ENCODE measurements at places on chromosomes 1 and 21.
A peak's percentile ranks its signal among the peaks of the same experiment; 100 is the strongest.

DNA sequence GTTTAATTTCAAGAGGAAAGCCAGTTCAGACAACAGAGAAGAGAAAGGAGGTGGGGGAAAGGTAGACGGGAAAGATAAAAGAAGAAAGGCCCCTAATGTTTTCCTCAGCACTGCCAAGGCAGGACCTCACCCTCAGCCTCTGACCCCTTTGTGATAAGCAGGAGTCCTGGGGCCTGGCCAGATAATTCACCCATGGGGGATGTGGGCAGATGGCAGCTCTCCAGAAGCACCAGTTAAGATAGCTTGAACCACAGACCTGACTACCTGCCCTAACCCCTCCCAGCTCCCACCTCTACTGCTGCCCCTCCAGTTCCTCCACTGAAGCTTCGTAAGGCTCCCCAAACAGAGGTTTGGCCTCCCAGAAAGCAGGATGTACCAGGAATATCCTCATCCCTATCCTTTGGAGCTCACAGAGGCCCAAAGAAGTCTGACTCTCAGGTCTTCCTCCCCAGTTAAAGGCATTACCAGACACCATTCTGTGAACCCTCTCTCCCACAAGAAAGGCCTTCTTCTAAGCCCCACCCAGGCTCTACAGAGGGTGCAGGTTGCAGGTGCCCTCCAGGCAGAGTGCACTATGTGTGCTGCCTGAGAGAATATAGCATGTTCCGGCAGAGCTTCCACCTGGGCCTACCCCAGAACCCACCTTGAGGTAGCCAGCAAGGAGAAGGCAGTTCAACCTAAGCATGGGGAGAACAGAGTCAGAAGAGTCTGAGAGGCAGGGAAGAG is 9.2 kb upstream of the SNAPIN start:
- H3K27me3 ChIP-seq = no peaks in the 10 kb centered on the region
- DNase-seq = peak; percentile 43
- H3K4me3 ChIP-seq = no peak overlapping the region
- peaks cover 34% of the 10 kb centered on the region for H3K36me3 ChIP-seq

- no peak overlapping the region for H3K4me3 ChIP-seq
- DNase-seq = no peak
- H3K36me3 ChIP-seq = no peaks in the 10 kb centered on the region
- no peak overlapping the region for H3K27ac ChIP-seq
- H3K4me1 ChIP-seq = no peaks in the 10 kb centered on the region
Measured at GRCh38 chr1:29365906-29366670, 129.8 kb downstream of the PTPRU start.

DNA sequence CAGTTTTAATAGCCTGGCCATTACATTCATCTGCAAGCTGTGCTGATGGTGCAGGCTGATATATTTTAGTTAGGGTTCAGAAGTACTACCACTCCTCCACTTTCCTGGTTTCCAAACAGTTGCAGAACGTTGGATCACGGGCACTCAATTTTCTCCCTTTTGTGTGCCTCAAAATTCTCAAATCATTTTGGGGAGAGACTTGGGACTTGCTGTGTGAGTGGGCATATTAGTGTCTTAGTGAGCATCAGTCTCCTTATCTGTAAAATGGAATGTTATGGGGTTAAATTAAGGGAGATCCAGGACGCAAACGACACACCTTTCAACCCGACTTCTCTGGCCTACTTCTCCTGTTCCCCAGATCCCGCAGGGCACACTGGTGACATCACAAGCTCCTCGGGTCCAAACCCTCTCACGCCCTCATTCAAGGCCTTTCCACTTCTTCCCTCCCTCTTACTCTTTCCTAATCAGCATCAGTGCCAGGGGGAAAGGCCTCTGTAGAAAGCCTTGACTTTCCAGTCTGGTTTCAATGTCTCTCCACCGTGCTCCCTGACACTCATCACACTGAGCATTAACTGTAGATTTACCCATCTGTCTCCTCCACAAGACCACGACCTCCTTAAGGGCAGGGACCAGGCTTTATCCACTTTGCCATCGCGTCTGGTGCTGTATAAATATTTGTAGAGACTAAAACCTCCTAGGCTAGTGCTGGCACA is 1.2 kb downstream of the PIGP start:
- H3K4me1 ChIP-seq = peaks cover 34% of the 10 kb centered on the region
- DNase-seq = no peak
- H3K27me3 ChIP-seq = no peaks in the 10 kb centered on the region
- H3K4me3 ChIP-seq = peak overlapping the region; percentile 66
- peaks cover 24% of the 10 kb centered on the region for H3K36me3 ChIP-seq
- peak overlapping the region; percentile 90 for H3K27ac ChIP-seq

- H3K4me3 ChIP-seq = no peak overlapping the region
- no peaks in the 10 kb centered on the region for H3K27me3 ChIP-seq
- H3K36me3 ChIP-seq = no peaks in the 10 kb centered on the region
- no peak for DNase-seq
Measured at GRCh38 chr1:234553240-234554188, 56.5 kb downstream of the IRF2BP2 start.

- no peaks in the 10 kb centered on the region for H3K27me3 ChIP-seq
- no peak overlapping the region for H3K27ac ChIP-seq
- peaks cover 38% of the 10 kb centered on the region for H3K4me1 ChIP-seq
- peaks cover 27% of the 10 kb centered on the region for H3K36me3 ChIP-seq
- no peak for DNase-seq
Measured at GRCh38 chr21:37445228-37445627, 78.7 kb downstream of the DYRK1A start.

- no peak overlapping the region for H3K4me3 ChIP-seq
- H3K27ac ChIP-seq = peak overlapping the region; percentile 58
- H3K27me3 ChIP-seq = peaks cover 10% of the 10 kb centered on the region
Measured at GRCh38 chr1:165629848-165630628, 996 bp upstream of the MGST3 start.

DNA sequence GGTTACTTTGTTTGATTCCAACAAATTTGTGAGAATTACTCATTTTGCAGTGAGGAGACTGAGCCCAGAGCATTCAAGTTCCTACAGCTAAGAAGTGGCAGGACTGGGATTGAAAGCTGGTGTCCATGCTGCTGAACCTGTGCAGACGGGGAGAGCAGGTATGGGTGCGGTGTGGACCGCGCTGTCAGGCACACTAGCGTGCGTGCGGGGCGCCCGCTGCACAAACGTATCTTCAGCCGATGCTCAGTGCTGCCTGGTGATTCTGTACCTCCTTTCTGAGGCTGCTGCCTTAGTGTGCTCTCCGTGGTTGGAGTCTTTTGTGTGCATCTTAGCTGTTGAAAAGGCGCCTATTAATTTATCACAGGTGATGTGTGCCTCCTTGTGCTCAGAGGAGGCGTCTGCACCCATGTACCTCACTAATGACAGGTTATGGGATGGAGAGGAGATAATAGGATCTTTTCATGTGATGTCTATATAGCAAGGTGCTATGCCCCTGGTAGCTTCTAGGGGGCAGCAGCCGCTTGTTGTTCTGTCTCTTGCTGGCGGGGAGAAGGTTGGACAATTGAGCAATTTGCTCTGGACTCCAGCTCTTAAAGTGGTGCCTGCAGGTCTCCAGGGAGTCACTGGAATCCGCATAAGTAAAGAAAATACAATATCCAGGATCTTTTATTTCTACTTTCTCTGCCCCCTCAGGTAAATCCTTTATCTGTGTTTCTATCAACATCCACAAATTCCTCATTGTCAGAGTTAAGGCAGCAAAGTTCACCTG is 32.5 kb downstream of the PEX14 start:
- no peak overlapping the region for H3K4me3 ChIP-seq
- H3K27ac ChIP-seq = peak overlapping the region; percentile 15
- no peaks in the 10 kb centered on the region for H3K27me3 ChIP-seq
- H3K4me1 ChIP-seq = peaks cover 54% of the 10 kb centered on the region

DNA sequence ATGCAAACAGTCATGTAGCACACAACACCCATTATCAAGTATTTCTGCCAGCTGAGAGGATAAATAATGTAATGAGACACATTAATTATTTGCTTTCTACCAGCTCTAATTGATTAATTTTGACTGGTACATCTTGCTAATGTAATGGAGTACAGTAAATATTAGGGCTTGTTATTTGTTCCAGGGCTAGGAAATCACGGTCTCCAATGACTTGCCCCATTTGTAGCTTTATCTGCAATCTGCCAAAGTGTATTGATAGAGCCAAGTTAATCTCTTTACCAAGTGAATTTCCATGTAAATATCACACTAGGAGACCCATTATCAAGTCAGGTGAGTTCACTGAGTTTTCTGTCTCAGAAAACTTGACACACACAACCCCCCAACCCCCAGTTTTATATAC is 55.1 kb downstream of the RGS13 start:
- H3K27me3 ChIP-seq = peaks cover 2% of the 10 kb centered on the region
- no peak overlapping the region for H3K4me3 ChIP-seq
- H3K36me3 ChIP-seq = no peaks in the 10 kb centered on the region

DNA sequence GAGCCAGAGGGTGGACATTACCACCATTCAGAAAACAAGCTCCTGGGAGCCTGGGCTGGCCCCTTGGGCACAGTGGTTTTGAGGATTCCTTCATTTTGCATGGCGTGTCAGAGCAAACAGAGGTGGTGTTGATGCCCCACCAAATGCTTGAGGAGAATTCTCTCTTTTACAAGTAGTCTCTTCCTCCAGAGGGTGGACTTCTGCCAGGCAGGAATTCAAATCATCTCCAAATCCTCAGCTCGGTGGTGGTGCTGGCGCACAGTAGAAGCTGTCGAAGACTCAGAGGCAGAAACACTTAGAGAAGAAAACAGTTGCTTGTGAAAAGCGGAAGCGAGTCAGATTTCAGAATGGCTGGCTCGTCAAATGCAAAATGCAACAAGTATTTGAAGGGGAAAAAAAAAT is 3.4 kb upstream of the CHI3L1 start:
- H3K4me3 ChIP-seq = no peak overlapping the region
- no peaks in the 10 kb centered on the region for H3K36me3 ChIP-seq
- H3K27ac ChIP-seq = no peak overlapping the region

GRCh38 chr1:95679262-95679661 is 445.3 kb downstream of the RWDD3 start:
- H3K36me3 ChIP-seq = no peaks in the 10 kb centered on the region
- no peak overlapping the region for H3K27ac ChIP-seq
- H3K4me3 ChIP-seq = no peak overlapping the region
- no peaks in the 10 kb centered on the region for H3K4me1 ChIP-seq
- no peak for DNase-seq
- H3K27me3 ChIP-seq = no peaks in the 10 kb centered on the region

DNA sequence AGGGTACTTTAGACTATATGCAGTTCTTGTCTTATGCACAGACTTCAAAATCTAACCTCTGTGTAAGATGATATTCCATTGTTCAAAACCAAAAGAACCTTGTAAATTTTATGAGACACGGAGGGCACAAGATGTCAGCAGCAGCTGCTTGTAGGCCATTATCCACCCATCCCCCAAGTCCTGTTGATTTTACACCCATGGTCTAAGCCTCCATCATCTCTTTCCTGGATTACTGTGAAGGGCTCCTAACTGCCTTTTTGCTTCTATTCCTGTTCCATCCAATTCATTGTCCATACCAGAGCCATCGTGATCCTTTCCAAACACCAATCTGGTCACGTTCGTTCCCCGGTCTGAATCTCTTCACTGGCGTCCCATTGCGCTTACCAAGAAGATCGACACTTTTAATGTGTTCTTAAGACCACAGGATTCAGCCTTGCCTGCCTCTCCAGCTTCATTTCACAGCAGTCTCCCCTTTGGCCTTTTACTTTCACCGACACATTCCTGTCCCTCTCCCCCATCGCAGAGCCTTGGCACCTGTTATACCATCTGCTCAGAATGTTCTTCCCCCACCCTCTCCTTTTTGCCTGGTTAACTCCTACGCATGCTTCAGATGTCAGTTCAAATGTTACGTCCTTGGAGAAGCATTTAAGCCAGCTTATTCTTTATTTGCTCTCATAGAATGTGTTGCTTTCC is 107.3 kb upstream of the POU3F1 start:
- DNase-seq = no peak
- H3K4me3 ChIP-seq = no peak overlapping the region
- no peaks in the 10 kb centered on the region for H3K36me3 ChIP-seq
- H3K27me3 ChIP-seq = peaks cover 13% of the 10 kb centered on the region
- H3K27ac ChIP-seq = no peak overlapping the region

GRCh38 chr1:11938722-11939526 is 4.4 kb downstream of the PLOD1 start:
- H3K27me3 ChIP-seq = no peaks in the 10 kb centered on the region
- H3K4me1 ChIP-seq = peaks cover 8% of the 10 kb centered on the region
- H3K36me3 ChIP-seq = no peaks in the 10 kb centered on the region
- no peak overlapping the region for H3K4me3 ChIP-seq
- no peak for DNase-seq

GRCh38 chr1:243312952-243313634 is 57.3 kb downstream of the SDCCAG8 start:
- peaks cover 7% of the 10 kb centered on the region for H3K36me3 ChIP-seq
- DNase-seq = no peak
- no peaks in the 10 kb centered on the region for H3K27me3 ChIP-seq
- no peak overlapping the region for H3K4me3 ChIP-seq
- no peak overlapping the region for H3K27ac ChIP-seq
- H3K4me1 ChIP-seq = peaks cover 12% of the 10 kb centered on the region

DNA sequence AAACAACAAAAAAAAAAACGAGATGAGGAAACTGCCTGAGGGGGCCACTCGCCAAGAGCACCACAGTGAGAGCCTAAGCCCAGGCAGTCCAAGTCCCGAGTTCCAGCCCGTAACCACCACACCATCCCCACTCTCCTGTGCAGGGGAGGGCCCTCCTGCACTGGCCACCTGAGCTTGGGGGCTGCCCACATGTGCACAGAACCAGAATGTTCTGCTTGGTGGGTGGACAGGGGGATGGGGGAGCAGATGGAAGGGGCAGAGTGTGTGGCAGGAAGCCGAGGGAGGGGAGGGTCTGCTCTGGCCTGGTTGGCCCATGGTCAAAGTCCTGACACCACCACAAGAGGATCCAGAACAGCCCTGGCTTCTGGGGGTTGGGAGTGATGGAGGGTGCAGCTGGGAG is 17.6 kb downstream of the ADPRS start:
- no peak overlapping the region for H3K27ac ChIP-seq
- no peaks in the 10 kb centered on the region for H3K36me3 ChIP-seq
- peaks cover 39% of the 10 kb centered on the region for H3K4me1 ChIP-seq

GRCh38 chr1:198019126-198019525 is 102.0 kb downstream of the LHX9 start:
- no peaks in the 10 kb centered on the region for H3K36me3 ChIP-seq
- no peak overlapping the region for H3K27ac ChIP-seq
- no peaks in the 10 kb centered on the region for H3K4me1 ChIP-seq
- no peak for DNase-seq

DNA sequence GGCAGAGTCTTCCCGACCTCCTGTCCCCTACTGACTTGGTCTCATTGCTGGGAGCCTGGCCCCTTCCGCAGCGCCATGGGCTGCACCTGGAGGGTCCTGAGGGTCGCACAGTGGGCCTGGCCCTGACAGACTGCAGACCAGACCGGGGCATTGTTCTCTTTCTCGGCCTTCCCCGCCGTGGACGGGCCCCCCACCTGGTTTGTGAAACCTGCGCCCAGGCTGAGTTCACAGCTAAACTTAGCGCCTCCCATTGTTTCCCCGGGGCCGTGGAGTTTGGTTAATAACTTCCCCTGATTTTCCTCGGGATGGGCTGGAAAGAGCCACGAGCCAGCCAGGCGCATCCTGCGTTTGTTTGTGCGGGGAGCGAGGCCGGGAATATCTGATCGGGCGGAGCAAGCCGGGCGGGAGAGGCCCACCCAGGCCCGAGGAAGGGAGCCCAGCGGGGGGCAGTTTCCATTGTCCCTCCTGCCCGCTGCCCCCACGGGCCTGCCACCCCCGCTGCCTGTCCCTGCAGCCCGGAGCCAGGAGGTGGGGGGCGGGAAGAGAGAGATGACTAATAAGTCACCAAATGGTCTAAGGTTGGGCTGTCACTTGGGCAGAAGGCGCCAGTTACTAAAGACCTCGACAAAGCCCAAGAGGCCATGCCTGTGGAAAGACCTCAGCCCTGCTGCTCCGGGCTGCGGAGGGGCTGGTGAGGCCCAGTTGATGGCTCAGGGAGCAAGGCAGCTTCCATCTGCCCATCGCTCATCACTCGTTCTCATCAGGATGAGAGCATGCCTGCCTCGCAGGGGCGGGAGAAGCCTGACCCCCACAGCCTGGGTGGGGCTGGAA is 39.0 kb upstream of the ARHGEF16 start:
- H3K27ac ChIP-seq = no peak overlapping the region
- no peak for DNase-seq
- H3K4me1 ChIP-seq = no peaks in the 10 kb centered on the region

Data from activated CD8-positive, alpha-beta T cell treated with anti-CD3 and anti-CD28 coated beads, Interleukin-2, amount 10 ng/mL, durations not matched to agents 7 days and 5 days (primary cell).